ENCODE measurements at places on chromosomes 12 and 14.

- no peak for DNase-seq
Observed at GRCh38 chr12:21971344-21971743, 30.1 kb upstream of the ABCC9 start.

GRCh38 chr12:45540661-45541341 is 188.7 kb upstream of the ARID2 start:
- no peak for DNase-seq

DNA sequence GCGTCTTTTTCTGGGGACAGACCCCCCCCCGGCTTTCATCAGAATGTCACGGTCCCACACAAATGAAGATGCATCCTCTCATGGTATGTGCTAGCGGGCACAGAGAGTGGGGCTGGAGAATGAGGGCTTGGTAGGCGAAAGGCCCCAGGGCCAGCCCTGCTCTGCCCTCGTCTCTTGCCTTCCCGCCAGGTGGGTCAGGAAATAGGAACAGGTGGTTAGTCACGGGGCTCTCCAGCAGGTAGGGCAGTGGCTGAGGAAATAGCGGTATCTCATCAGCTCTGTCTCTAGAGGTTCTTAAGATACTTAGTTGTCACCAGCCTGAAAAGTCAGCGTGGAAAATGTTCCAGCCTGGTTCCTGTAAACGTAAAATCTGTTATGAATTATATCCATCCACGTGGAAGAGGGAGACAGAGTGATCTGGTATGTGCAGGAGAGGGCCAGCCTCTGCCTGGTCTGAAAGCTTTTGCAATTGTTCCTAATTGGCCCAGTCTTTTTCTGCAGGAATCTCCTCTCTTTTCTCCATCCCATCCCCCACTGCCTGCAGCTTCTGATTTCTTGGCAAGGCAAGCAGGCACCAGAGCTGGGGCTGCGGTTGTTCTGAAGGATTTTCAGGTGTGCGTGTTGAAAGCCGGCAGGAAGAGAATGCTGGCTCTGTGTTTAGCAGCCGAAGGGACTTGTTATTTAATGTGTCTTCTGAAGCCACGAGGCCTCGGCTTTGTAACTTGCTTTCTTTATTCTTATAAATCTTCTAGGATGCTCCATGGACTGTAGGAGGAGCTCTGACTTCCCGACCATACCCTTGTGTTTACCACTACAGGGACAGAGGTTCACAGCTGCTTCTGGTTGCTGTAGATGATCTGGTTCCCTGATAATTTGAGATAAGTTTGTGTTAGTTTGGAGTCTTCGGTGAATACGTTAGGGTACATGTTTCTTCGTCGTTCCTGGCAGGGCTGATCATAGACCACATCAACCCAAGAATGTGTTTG is 131.1 kb downstream of the CACNA1C start:
- DNase-seq = peak; percentile 8

DNA sequence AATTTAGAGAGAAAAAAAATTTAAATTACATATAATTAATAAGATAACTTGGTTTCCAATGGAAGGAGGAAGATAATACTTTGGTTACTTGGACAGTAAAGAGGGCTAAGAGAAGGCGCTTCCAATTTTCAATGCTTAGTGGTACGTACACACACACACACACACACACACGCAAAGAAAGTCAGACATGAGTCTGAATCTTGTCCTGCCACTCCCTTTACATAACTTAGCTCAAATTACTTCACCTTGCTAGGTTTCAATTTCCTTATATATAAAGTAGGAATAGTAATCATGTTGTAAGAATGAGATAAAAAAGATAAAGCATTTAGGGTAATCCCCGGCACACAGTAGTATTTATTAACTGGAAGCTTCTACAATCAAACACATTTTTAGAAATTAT is 39.7 kb upstream of the VCPKMT start:
- no peak for DNase-seq

GRCh38 chr12:100826323-100826722 is 31.7 kb downstream of the ANO4 start:
- peak; percentile 34 for DNase-seq

DNA sequence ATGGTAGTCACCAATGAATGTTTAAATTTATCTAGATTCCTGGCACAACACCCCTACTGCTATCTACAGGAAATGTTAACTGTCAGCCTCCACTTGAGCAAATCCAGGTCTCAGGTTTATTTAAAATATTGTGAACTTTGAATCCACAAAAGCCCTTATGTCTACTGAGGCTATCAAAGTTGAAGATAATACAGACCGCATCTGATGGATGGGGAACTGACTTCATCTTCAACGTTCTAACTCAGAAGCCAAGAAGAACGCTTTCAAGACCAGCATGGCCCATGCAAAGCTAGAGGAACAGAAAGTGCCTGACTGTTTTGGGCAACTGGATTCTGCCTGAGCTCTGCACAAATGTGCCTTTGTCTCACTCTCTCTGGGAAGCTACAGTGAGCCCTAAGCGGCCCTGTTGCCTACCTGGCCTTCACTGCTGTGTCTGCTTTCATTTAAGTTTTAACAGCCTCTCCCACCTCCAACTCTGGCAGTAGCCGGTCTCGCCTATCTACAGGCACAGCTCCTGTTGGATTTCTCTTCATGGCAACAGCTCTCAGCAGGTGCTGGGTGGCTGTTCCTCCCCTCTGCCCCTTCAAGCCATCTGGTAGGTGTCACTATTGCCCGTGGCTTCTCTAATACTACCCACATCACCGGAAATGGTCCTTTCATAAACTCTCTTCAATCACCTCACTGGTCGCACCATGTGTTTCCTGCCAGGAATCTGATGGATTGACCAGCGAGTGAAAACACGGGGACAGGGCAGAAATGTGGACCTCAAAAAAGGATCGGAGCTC is 112.1 kb upstream of the OVCH1 start:
- no peak for DNase-seq

GRCh38 chr14:73227812-73228781 is 9.2 kb upstream of the PAPLN start:
- DNase-seq = no peak

- no peak for DNase-seq
Observed at GRCh38 chr14:99870617-99871016, 77.4 kb downstream of the EML1 start.

All from pons (tissue), 1 donor.